ENCODE measurements at places on chromosomes 2 and 18.

DNA sequence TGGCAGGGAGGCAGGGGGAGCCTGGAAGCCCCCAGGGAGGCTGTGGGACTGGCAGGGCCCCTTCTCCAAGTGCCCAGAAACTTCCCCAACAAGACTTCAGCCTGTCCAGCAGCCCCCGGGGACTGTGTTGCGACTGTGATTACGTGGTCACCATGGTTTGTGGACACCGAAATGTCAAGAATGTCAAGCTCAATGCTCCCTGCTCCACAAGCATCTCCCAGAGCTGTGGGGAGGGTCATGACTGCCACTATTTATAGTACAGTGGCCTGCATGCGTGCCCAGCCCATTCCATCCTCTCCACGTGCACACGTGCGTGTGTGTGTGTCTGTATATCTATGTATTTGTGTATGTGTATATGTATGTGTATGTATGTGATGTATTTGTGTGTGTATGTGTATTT, 93.8 kb upstream of the MBOAT2 start:
- DNase-seq, result no peak

DNA sequence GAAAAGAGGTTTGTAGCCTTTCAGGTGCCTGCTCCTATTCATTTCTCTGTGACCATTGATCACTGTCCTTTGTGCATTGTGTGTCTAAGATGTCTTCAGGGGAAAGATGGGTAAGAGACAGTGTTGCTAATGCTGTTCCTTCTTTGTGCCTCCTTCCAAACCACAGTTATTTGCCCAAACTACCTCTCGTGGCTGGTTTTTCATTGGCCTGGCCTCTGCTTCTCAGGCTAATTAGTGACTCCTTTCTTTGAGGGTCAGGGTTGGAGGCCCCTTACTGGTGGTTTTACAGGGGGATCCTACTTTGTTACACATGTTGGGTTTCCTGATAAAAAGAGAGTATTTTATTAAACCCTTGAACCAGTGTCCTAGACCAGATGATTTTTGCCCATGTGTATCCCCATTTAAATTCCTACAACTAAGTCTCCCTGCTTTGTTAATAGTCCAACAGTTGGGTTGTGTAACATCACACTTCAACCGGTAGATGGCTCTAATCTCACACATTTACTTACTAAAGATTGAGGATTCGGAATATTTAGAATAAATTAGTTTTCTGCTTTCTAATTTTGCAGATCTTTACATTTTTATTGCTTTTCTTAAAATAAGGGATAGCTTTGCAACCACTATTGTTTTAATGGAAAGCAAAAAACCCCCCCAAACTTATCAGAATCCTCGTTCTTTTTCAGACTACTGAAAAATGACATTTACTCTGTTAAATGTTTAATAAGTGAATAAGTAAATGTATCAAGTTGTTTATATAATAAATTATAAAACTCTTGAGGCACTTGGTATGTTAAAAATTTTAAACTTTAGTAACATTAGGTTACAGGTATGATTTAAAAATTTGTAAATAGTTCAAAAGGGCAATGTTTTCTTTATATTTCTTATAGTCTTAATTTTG, 2.4 kb downstream of the MARS2 start:
- DNase-seq, result peak; percentile 38

DNA sequence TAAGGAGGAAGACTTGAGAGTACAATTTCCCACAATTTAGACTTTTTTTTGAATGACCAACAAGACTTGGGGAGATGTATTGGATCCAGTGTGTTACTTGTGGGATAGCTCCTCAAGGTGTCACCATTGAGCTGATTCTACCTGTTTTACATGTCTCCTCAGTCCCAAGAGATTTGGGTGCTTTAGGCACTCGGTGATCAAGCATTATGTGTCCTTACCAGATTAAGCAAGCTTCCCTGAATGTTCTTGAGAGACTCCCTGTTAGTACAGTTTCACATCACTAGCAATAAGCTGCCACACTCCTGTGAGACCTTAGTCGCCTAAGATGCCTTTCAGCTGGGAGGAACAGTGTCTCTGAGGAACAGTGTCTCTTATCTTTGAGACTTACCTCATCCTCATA, 384.3 kb upstream of the SYT4 start:
- DNase-seq, result no peak

DNA sequence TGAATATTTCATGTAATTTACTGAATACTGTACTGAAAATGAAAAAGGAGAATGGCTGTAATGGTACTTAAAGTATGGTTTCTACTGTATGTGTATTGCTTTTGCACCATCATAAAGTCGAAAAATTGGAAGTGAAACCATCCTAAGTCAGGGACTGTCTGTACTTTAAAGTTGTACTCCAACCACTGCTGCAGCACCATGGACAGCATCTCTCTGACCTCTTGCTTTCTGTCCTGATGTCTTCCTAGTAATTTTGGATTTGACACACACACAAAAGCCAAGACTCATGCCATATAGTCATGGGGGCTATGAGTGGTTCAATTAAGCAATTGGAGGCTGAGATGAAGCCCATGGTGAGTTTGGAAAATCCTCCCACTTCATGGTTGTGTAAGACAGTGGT, 256.3 kb upstream of the PKDCC start:
- no peak for DNase-seq

DNA sequence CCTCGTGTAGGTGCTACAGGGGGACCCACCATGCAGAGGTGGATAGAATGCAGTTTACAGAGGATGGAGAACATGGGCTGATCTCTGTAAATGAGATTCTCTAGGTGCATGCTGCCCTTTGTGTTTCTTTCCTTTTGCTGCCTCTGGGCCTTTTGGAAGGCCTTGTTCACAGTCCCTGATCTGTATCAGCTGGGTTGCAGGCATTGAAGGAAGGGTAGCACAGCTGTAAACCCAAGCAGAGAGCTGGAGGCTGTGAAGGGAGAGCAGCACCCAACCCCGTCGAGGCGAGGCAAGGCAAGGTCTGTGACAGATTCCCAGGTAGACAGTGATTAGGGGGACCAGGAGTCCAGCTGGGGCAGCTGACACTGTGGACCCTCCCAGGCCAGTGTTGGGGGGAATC, 56.1 kb upstream of the SOS1 start:
- DNase-seq, result no peak

- no peak for DNase-seq
These were observed 149.7 kb downstream of the TXNL1 start for GRCh38 chr18:56488739-56489138.

GRCh38 chr18:24609254-24609653, 148.8 kb downstream of the HRH4 start:
- DNase-seq, result no peak

- no peak for DNase-seq
These were observed 1955.6 kb upstream of the CELF4 start for GRCh38 chr18:39521164-39521563.

DNA sequence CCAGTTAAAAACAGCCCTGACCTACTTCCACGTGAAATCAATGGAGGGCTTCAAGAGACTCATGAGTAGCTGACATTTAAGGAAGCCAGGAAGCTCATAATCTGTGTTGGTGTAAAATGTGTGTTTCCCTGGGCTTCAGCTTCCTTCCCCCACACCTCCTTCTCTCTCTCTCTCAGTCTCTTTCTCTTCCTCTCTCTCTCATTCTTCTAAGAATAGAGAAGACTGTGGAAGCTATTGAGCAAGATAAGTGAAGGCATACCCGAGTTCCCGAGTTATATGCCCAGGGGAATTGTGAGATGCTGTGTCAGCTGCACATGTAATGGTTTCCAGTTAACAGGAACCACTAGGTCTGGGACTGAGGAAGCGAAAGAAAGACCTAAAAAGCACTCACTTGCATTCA, 199.4 kb downstream of the NYAP2 start:
- no peak for DNase-seq

DNA sequence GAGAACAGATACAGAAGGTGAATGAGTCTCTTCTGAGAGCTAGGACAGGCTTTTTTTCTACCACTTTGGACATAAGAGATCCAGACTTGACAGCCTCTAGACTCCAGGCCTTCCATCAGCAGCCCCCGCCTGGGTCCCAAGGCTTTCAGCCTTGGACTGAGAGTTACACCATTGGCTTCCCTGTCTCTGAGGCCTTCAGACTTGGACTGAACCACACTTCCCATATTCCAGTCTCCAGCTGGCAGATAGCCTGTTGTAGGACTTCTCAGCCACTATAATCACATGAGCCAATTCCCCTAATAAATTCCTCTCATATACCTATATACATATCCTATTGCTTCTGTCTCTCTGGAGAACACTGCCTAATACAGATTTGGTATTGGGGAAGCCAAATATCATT, 128.2 kb downstream of the MCFD2 start:
- DNase-seq, result no peak

GRCh38 chr2:172860336-172860707, 124.7 kb downstream of the RAPGEF4 start:
- DNase-seq, result no peak

GRCh38 chr2:238505119-238505891, 78.6 kb downstream of the ASB1 start:
- DNase-seq, result no peak

DNA sequence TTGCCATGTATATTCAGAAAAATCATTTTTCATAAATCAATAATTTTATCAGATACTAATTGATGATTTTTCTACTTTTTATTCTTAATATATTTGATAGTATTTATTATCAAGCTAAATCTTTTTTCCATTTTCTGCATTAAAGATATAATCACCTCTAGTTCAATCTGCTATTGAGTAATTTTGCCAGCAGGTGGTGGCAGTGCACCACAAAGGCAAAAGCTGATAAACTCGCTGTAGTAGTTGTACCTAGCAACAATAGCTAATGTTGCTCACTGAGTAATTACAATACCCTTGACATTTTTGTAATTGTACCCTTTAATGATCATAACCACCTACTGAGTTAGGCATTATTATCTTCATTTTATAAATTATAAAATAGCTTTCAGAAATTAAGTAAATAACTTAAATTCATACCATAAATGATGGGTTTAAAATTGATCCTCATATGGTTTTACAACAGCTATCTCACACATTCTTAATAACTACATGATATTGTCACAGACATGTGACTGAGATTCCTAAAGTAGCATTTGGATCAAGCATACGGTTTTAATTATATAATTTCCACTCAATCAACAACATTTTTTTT, 52.0 kb upstream of the CALCRL start:
- DNase-seq, result peak; percentile 23

DNA sequence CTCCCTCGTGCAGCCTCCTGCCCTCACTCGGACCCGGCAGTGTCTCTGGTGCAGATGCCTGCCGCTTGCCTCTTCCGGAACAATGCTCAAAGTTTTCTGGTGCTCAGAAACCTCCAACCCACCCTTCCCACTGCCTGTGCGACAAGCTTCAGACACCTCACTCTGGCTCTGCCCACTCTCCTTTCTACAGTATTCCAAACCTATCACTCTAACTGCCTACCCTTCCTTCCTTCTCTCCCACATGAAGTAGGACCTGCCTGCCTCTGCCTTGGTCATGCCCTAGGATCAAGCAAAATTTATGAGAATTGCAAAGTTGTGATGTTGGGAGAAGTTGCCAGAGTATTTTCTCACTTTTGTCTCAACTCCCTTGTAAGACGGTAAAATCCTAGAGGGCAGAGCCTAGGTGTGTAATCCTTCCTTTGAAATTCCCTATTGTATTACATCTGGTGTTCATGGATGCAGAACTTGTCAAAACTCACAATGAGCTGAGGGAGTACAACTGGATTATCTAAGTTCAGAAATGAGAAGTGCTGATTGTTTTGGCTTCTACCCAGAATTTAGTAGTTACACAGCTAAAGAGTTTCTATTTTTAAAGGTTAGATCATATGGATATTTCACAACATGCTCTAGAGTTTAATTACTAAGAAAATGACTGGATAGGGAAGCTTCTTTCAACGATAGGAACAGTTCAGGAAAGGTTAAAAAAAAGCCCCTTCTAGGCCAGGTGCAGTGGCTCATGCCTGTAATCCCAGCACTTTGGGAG, 7.2 kb downstream of the NPC1 start:
- no peak for DNase-seq

- DNase-seq, result no peak
These were observed 422.5 kb downstream of the CMPK2 start for GRCh38 chr2:6443061-6443823.

- DNase-seq, result peak; percentile 71
These were observed 17.2 kb upstream of the RPL31 start for GRCh38 chr2:100984892-100985307.

GRCh38 chr2:202064171-202064880, 8.7 kb upstream of the KIAA2012 start:
- DNase-seq, result no peak

DNA sequence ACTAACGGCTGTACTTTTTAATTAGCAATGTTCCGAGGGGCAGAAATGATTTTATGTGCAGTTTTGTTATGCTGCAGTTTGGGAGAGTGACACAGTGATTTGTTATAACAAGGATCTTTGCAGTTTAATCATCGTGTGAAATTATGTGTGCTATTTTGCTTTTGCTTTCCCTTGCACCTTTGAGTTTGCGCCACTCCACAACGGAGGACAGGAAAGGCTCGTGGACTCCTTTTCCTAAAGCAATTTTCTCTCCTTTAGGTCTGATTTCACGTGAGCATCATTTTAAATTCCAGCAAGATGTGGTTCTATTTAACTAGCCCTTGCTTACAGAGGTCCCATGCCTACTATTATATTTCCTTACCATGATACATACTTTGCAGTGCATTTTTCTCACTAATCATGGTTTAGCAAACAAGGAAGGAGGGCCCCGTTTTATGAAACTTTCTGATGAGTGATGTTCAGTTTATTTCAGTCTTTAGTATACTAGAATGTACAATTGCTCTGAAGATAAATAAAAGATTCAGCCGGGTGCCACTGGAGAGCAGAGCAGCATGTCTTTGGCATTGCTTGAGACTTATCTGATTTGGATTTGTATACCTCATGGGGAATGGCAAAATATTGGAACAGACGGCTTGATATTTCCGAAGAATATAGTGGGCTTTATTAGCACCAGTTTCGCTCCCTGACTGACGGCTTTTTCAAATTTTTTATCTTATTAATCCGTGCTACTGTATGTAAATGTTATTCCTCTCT, 528.2 kb upstream of the FANCL start:
- DNase-seq, result no peak

GRCh38 chr2:172119089-172119488, 16.4 kb upstream of the DLX2 start:
- no peak for DNase-seq

- peak; percentile 51 for DNase-seq
These were observed 41.8 kb downstream of the KCTD18 start for GRCh38 chr2:200467806-200468681.

DNA sequence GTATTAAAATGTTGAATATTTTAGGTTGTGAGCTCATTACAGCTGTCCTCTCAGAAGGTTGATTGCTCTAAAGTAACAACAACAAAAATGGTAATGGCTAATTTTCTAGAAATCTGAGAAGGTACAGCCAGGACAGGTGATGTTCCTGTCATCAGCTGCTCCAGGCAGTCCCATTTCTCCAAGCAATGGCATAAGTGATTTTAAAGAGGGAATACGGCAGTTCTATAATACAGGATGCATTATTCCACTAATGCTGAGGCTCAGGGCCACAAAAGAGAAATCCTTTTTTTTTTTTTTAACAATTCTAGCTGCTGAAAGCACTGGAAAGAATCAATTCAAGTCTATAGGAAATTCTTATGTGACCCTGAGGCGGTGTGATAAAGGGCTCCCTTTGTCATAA, 199.9 kb downstream of the PMAIP1 start:
- no peak for DNase-seq

GRCh38 chr2:63814114-63814513, 27.6 kb upstream of the UGP2 start:
- no peak for DNase-seq

- DNase-seq, result no peak
These were observed 54.2 kb upstream of the TACR1 start for GRCh38 chr2:75253526-75253925.

- peak; percentile 42 for DNase-seq
These were observed 954 bp downstream of the CCNT2 start for GRCh38 chr2:134919341-134920210.

GRCh38 chr2:102190430-102191107, 3.7 kb downstream of the IL1RL2 start:
- no peak for DNase-seq

Data from CD4-positive, alpha-beta T cell treated with Interleukin-2 at 100 ng/mL for 4 hours (primary cell).